ENCODE measurements at places on chromosomes 11 and 22. TPM values are rescaled to one million over a fixed set of nuclear protein-coding genes. Genes with fewer than 3 reads are reported as not detected.
A peak's percentile ranks its signal among the peaks of the same experiment; 100 is the strongest.

C2CD3 gene
- total RNA-seq, result 25.6 TPM

CHRM4 gene
- 0.97 TPM for total RNA-seq

PGGHG gene
- total RNA-seq, result 45.4 TPM

CFAP68 gene
- total RNA-seq, result 15.8 TPM

FGF3 gene
- not detected for total RNA-seq

MS4A7 gene
- total RNA-seq, result not detected

HPX gene
- 0.63 TPM for total RNA-seq

SOX6 gene
- 0.70 TPM for total RNA-seq

SMTNL1 gene
- not detected for total RNA-seq

SART1 gene
- 55.8 TPM for total RNA-seq

DNA sequence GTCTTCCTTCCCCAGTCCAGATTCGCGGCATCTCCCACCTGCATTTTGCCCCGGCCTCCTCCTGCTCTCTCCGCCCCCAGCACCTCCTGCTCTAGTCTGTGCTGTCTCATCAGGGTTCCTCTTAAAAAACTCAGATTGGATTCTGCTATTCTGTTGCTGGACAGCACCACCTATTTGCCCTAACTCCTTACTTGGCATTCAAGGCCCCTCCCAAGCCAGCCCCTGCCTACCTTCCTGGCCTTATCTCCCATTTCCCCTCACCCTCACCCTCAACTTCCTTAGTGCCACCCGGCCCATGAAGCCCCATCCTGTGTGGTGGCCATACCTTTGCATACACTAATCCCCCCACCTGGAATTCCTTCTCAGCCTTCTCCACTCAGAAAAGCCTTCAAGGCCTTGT is 59.9 kb upstream of the PRDM11 start:
- DNase-seq, result no peak

DNA sequence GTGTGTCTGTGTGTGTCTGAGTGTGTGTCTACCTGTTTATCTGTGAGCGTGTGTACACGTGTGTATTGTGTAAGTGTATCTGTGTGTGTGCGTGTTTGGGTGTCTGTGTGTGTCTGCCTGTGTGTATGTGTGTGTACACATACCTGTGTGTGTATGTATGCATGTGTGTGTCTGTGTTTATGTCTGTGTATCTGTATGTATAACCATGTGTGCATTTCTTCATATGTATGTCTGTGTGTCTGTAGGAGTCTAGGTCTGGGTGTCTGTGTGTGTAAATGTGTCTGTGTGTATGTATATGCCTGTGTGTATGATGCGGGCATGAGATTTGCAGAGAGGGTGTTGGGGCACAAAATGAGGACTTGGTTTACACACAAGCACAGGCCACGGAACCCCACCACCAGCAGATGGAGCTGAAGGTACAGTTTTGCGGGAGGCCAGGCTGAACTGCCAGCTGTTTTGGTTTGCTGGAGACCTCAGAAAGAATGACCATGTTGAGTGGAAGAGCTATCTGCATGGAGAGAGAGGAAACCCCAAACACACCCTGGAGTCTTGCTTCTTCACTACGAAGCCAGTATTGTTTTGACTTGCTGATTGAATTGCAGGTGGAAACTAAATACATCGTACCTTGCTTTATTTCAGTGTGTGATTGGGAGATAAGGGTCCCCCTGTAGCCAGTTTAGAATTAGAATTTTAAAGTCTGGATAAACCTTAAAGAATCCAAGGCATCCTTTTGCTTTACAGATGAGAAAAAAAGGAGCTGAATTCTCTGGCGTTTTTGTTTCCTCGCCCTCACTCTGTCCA is 497.2 kb downstream of the NTM start:
- peak; percentile 87 for DNase-seq

DNA sequence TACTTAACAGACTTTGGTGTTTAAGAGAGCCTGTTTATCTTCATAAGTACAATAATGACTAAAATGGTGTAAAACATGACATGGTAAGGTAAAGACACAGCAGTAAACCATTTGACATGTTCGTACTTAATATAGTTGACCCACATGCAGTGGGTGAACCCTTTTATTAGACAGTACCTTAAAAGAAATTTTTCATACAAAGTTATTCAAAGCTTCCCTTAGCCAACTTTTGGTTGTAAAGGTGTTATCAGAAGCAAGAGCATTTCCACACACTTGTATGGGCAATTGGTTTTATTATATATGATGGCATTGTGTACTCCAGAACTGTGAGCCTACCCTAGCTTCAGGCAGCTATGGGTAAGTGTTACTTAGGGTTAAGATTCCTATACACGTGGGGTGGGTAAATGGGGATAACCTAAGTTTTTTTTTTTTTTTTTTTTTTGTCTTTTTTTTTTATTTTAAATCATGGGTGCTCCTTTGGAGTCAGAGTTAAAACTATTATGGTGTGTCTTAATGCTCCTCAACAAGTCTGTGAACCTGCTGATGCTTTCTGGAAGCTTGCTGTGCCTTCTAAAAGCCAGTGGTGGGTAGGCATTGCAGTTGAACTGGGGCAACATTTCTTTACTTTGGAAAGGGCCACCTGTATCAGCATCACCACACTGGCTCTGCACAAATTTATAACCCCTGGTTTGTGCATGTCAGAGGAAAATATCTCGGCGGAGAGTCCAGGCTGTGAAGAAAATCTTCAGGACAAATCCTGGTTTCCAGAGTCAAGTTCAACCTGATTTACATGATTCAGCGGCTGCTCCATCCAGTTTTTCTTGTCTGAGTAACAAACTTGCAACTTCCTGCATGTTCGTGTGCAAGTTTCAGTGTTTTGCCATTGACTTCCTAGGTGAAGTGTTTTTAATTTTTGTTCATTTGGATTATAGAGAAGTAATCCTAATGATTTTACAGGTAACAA is 3.3 kb downstream of the PCF11 start:
- DNase-seq, result no peak

DNA sequence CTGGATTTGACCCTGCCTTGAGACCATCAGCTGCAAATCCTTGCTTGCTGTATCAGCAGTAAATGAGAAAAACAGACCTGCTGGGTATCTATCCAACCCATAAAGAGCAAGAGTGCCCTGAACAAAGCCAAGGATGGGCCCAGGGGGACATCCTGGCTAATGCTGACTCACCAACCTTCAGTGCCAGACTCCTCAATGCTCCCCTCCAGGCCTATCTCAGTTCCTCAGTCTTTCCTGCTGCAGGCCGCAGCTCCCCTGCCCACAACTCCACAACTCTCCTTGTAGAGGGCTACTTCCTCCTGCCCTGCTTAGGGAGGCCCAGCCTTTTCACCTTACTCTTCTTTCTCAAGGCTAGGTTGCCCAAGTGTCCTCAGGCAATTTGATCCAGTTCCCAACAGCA is 2.6 kb downstream of the LAMTOR1 start:
- DNase-seq, result no peak

DNA sequence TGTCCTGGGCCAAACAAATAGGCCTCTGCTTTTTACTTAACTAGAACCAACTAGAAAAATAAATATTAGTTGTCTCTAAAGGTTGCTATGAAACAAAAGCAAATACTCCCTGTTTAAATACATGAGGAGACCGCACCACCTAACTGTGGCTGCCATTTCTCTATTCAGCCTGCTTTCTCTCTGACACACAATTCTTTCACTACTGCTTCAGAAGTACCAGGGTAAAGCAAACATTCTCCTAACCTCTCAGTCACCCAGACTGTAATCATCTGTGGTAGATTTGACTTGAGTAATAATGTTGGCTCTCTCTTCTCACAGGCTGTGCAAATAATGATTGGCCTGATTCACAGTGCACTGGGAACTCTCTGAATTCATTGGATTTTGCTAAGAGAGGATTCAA is 41.0 kb upstream of the MS4A8 start:
- no peak for DNase-seq

DNA sequence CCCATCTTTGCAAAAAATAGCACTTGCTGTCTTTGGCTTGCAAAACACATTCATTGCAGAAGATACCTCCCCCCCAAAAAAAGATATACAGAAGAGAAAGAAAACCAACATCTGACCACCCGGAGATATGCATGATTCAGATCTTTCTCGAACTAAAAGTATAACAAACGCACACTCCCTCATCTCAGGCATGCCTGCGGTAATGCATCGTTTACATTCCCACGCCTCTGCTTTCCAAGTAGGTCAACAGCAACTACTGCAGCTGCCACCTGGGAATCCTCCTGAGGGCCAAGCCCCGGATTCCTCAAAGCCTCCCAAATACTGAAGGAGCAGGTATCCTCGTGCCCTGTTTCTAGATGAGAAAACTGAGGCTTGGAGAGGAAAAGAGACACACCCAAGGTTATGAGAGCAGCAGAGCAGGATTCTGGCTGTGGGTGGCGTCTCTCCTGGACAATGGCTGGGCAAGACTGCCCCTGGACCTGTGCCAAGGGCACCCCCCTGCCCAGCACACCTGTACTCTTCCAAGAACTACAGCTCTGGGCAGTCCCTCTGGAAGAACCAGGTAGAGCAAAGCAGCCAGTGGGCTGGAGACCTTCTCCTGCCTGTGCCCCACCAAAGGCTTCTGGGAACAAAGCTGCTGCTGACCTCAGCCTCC is 38.1 kb downstream of the NUP50 start:
- DNase-seq, result no peak

- no peak for DNase-seq
These were observed 4.2 kb downstream of the SCGB1C1 start for GRCh38 chr11:196786-197731.

- DNase-seq, result no peak
These were observed 241.2 kb upstream of the SYN3 start for GRCh38 chr22:33299245-33299956.

DNA sequence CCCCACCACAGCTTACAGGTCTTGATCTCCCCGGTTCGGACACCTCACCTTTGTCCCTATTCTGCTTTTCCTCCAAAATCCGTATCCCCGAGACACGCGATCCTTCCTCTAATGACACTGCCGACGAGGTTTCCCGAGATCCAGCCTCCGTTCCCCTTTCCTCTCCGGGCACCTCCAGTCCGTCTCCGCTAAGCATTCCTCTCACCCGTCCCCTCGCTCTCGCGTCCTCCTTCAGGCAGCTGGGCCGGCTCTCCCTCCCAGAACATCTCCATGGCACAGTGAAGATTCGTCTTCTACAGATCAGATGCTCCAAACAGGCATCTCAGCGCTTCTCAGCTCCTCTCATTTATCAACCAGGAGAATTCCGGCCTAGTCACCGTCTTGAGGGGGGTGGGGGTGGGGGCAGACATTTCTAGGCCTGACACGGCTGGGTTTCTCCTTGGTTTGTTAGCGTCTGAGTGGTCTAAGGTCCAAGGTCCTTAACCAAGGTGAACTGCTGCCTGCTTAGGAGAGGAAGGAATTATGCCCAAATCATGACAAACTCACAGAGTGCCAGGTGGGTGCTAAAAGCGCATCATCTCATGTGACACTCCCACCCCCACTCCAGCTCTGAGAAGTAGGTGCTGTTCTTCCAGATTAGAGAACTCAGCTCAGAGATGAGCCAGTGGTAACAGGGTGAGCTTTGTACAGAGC is at the start of gene SPTBN2:
Gene SPTBN2, minus strand, starts transcription at position 524 of the 693 bp plus-strand sequence. CDS start 7,976 bp downstream, outside the sequence.
- peak; percentile 82 for DNase-seq

DNA sequence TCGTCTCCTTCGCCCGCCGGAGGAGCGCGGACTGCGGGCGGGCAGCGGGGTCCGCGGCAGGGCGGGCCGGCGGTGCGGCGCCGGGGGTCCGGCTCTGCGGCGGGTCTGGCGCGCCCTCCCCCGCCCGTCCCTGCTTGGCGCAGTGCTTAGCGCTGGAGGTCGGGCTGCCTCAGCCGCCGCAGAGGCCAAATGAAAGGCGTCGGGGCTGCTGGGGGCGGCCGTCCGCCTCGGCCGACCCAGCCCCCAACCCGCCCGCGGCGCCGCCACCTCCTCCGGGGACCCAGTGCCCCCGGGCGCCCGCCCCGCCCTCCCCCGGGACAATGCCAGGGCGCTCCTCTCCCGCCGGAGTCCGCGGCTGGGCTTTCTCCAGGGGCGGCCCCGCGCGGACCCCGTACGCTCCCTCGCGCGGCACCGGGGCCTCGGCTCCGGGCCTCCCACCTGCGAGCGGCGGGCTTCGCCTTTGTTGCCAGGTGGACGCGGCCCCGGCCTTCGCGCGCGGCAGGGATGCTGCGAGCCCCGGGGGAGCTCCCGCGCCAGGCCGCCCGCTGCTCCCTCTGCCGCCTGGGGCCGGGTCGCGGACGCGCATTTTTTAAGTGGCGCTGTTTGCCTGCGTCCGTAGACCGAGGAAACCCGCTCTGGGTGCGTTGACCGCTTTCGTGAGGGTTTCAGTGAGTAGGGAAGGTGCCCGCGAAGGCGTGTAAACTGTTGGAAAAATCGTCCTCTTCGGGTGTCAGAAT is 583 bp downstream of the APLP2 start:
- peak; percentile 56 for DNase-seq
